NCI-H187 treated with DMSO at 0.1 percent for 48 hours (cell line): ENCODE measurements at places on chromosomes 7 and 10.

- no peak for DNase-seq
These were observed 119.0 kb upstream of the EEPD1 start for GRCh38 chr7:36034020-36034419.

DNA sequence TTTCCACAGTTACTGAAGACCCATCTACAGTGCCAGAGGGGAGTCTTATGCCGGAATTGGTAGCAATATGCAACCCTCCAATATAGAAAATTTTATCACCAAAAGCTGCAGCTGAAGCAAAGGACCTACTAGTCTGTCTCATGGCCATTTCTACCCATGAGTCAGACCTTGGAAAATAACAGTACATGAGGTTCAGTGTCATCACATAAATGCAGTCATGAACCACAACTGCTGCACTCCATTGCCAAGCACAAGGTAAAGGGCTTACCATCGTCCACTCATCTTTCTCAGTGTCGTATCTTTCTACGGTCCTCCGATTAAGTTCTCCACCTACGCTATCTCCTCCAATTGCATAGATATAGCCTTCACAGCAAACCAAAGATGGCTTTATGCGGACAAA, 21.8 kb downstream of the KBTBD2 start:
- DNase-seq = no peak

- DNase-seq = no peak
These were observed 127.9 kb upstream of the PRSS58 start for GRCh38 chr7:142385491-142386340.

GRCh38 chr7:115476671-115477181, 553.8 kb downstream of the TFEC start:
- no peak for DNase-seq

- no peak for DNase-seq
These were observed 6.3 kb upstream of the SNX13 start for GRCh38 chr7:17946591-17946990.

- no peak for DNase-seq
These were observed 81.1 kb upstream of the PRKG1 start for GRCh38 chr10:50992972-50993766.

- DNase-seq = no peak
These were observed 22.0 kb downstream of the IMMP2L start for GRCh38 chr7:111540199-111540815.

DNA sequence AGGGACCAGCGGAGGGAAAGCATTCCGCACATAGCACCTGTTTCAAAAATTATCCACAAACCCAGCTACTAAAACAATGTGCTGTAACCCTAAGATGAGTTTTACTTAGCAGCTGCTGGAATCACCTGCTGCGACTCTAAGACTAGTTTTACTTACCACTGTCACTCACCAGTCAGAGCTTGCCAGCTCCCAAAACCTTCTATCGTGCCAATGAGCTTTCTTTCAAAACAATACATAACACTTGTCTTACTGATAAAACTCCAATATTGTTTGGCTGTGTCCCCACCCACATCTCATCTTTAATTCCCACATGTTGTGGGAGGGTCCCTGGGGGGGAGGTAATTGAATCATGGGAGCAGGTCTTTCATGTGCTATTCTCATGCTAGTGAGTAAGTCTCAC, 18.4 kb downstream of the ST8SIA6 start:
- no peak for DNase-seq

GRCh38 chr10:127983344-127984100, 76.6 kb downstream of the PTPRE start:
- DNase-seq = no peak

GRCh38 chr7:114048386-114049235, 129.8 kb upstream of the PPP1R3A start:
- DNase-seq = peak; percentile 45

GRCh38 chr7:155231941-155232340, 65.7 kb upstream of the INSIG1 start:
- no peak for DNase-seq

- DNase-seq = no peak
These were observed 117.5 kb downstream of the PLXNA4 start for GRCh38 chr7:132458729-132459128.

- no peak for DNase-seq
These were observed 93.8 kb downstream of the MAP3K8 start for GRCh38 chr10:30527623-30528428.

GRCh38 chr7:81616951-81617350, 152.9 kb downstream of the HGF start:
- DNase-seq = no peak

DNA sequence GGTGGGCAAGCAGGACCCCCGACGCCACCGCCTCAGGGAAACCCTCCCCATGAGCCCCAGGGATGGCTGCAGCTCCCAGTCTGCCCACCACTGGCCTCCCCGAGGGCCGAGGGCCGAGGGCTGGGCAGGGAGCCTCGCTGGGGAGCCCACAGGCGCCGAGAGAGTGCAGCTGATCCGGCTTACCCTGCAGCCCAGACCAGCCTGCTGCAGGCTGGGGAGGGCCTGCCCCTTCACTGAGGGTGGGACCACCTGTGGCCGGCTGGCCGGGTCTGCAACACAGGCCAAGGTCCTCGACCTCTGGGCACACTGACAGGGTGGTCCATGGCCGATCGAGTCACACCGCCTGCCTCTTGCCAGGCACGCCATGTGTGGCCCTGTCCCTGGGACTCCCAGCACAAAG, 27.3 kb upstream of the ADGRA1 start:
- no peak for DNase-seq
